ENCODE measurements at places on chromosomes 2 and 18.

DNA sequence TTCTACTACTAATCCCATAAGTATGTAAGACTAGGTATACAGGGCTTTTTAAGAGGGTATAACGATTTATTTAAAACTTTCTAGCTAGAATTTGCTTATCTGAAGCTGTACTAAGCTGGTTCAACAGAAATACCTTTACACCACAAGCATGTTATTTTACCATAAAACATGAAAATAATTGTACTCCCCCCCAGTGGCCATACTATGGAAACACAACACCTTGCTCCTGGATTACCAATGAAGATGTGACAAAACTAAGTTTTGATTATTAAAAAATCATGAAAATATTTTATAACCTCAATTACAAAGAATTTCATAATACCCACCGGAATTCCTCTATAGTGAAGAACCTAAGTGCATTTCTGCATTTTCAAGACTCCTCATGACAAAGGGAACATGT lies 27.3 kb downstream of the LPIN2 start:
- DNase-seq: no peak

DNA sequence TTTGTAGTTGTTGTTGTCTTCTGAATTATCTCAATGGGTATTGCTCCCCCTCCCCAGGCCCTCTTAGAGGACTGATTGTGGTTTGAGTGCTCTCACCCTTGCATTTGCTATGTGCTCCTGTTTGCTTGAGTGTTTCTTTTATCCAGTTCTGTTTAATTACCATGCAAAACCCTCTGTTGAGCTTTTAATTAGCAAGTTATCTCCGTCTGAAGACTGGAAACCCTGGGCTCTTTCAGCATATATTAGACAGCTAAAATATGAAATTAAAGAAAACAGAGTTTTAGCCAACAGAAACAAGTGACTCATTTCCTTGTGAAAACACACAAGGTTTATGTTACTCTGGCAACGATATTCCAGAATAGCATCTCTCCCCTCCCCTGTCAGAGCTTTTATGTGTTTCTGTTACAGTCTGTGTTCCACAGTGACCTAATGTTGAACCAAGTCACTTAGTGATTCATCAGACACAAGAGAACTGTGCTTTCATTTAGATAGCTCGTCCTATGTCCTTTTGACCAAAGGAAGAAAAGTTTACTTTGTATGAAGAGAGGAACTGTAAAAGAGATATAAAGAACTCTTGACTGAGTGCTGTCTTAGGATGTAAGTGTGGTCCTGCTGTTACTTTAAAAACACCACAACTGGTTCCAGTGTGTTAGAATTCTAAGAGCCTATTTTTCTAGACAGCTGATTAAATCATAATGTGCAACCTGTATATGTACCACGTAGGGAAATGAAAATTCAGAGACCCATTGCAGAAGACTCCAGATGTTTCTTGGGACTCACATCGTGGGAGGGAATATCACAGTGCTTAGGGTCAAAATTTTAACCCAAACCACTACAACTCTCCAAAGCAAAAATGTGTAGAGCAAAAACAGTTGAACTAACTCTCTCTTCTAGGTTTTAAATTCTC lies 172.8 kb upstream of the RBMS1 start:
- no peak for DNase-seq

DNA sequence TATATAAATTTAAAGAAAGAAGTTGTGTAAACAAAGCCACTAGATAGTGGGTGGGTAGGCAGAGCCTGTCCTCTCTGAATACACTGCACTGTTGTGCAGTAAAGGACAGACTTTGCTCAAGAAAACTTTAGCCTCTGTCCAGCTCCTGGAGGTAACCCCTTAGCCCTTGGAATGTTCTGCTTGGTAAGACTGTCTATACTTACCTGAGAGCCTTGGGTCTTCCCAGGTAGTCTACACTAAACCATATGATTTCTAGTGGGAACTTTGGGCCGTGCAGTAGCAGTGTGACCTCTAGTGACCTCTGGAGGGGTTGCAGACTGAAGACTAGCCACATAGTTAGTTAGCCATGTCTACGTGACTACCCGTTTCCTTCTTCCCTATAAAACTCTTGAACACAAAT lies 678.3 kb upstream of the NRXN1 start:
- DNase-seq: peak; percentile 9

DNA sequence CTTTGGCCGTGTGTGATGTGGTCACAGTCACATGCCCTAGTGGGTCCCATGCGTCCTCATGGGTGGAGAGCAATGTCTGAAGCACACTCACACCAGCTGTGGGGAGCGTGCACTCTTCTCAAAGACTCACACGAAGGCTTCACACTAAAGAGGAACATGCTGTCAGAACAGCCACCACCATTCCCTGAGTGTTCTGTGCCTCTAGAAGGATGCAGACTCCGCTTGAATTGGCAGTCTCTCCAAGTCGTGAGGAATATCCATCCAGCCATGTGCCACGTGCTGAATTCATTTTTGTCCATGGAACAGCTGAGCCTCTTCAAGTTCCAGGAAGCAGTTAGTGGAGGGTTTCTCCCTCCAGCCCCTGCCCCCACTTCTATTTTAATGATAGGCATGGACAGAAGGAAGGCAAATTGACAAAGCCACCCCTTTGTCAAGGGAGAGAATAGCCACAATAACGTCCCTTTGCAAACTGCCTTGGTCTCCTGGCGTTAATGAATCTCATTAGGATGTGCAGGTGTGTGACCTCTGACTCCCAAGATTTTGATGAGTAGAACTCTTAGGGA lies 464.3 kb upstream of the ID2 start:
- DNase-seq: no peak

GRCh38 chr2:117232305-117232704 lies 582.2 kb upstream of the DDX18 start:
- DNase-seq: no peak

DNA sequence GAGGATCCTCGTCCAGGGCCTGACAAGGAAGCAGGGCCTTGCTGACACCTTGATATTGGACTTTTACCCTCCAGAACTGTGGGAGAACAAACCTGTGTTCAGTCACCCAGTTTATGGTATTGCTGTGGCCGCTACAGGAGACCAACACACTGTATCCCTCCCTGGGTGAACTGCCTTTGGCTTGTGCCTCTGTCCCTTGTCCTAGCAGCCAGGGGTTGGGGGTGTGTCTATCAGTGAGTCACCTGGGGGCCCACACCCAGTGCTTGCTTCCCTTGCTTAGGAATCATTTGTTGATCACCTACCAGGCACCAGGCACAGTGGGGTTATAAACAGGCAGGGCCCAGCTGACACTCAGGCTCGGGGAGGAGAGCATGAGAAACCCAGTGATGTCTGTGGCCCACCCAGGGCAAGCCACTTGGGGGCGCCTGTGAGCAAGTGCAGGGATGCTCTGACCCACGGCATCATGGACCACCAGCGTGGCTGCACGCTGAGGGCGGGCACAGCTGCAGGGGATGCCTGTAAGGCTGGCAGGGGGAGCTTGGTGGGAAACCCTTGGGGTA lies 17.1 kb downstream of the TMEM185B start:
- peak; percentile 67 for DNase-seq

GRCh38 chr18:39346916-39347315 lies 1781.3 kb upstream of the CELF4 start:
- DNase-seq: no peak

DNA sequence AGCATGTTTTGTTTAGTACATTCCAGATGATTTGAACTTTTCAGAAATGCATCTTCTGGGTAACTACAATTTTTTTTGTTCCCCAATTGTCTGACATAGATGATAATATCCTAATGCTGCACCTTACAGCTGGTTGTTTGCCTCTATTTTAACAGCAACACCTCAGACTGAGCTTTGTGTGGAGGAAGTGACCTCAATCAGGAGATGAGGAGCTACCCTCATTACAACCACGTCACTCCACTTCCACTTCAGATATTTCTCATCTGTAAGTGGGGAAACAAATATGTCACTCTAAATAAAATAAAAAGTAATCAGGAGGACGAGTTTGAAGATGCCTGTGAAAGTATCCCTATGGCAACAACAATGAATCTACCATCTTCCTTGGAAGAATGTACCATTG lies 12.1 kb upstream of the SRSF7 start:
- DNase-seq: no peak

DNA sequence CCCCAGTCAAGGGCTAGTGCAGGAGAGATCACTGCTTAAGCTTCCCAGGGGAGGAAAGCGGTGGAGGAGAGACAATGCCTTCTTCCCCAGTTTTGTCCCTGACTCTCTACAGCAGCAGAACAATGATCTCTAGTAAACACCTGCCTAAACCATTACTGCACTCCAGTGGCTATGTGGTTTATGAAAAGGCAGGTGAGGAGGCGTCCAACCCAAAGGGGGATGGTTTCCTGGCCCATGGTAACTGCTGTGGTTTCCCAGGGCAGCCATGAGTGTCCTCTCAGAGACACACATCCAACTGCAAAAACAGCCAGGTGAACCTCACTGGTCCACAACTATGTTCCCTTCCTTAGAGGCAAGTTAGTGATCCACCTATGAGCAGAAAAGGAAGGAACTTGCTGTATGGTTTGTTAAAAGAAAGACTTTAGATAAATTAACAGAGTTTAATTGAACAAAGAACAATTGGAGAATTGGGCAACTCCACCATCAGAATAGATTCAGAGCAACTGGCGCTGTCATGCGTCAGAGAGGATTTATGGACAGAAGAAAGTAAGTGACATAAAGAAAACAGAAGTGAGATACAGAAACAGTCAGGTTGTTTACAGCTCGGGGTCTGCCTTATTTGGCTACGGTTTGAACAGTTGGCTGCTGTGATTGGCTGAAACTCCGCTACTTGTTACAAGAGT lies 4.8 kb upstream of the TTC39C start:
- no peak for DNase-seq

GRCh38 chr2:111171337-111171930 lies 50.7 kb downstream of the BCL2L11 start:
- DNase-seq: no peak

- DNase-seq: no peak
Measured at GRCh38 chr2:206723288-206723687, 5.1 kb upstream of the DYTN start.

DNA sequence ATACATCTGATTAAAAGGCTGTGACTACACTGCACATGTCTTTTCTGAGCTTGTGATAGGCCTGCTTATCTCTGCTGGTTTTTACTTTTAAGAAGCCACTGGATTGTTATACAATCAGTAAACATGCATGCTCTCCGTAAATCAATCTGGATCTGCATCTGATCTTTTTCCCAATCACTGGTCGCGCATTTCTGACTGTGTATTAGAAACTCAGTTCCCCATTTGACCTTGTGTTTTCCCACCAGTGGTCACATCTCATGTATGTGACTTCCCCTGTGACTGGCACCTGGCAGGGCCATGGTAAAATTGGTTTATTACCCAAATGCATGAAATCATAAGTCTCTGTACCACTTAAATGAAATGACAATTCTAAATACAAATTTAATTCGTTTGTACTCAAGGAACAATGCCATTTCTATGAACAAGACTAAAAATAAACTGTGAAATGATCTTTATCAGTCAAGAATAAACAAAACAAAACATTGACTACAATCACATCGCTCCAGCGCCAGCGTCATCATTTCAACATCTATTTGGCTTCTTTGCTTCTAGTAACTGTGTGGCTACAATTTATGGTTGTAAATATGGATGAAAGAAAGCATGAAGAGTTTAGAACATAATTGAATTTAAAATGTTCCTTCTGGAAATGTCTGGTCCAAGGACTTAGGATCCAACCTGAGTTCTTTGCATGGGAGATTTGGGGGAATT lies 396.6 kb upstream of the TRIB2 start:
- DNase-seq: no peak

- no peak for DNase-seq
Measured at GRCh38 chr18:67143028-67143427, 373.5 kb downstream of the DSEL start.

DNA sequence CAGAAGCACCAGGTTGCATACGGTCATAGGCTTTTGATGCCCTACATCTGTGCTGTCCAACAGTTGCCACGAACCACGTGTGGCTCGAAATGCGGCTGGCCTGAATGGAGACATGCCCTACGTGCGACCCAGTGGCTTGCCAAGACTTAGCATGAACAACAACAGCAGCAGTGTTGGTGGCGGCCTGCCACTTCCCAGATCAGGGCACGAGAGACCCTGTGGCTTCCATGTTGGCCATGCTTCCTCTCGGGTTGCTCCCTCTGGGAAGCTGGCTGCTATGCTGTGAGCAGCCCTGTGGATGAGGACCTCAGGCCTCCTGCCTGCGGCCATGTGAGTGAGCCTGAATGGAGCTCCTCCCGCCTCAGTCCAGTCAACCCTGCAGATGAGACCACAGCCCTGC lies 212.3 kb downstream of the HDAC4 start:
- DNase-seq: peak; percentile 6

DNA sequence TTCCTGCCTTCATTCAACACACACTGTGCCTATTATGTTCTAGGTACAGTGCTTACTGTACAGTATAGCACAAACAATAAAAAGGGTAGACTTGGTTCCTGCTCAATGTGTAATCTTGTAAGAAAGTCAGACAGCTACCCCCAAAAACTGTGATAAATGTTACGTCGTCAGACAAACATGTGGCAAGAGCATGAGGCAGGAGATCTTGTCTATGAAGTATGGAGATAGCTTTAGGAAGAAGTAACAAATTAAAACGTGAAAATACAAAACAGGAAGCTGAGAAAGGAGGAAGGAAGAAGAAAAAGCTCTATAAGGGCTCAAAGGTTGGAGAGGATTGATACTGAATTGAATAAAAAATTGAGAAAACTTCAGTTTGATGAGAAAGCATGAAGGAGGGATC lies 276.2 kb upstream of the HNRNPA3 start:
- DNase-seq: no peak

- DNase-seq: no peak
Measured at GRCh38 chr2:160506371-160507045, 12.9 kb upstream of the RBMS1 start.

DNA sequence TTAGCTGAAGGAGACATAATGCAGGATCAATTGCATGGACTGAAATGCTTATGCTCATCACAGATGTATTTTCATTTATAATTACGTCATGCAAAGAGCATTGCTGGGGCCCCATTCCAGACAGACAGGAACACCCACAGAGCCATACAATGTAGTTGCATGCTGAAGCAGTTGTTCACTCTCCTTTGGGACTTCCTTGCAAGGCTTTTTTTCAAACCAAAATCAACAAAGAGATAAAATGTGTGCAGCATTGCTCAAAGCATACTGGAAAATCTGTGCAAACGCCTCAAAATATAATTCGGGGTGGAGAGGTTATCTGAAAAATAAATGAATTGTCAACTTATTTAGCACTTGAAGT lies 463.2 kb downstream of the CDH2 start:
- no peak for DNase-seq

GRCh38 chr2:70529610-70530009 lies 24.0 kb downstream of the TGFA start:
- no peak for DNase-seq

All from transverse colon (tissue), 4 donors.